Fibroblast of lung (primary cell): ENCODE measurements at places on chromosomes 13 and 19.

GRCh38 chr13:92769046-92769445, 457.6 kb upstream of the GPC6 start:
- H3K4me1 ChIP-seq: no peaks in the 10 kb centered on the region
- no peak overlapping the region for H3K4me3 ChIP-seq
- H3K27ac ChIP-seq: no peak overlapping the region

DNA sequence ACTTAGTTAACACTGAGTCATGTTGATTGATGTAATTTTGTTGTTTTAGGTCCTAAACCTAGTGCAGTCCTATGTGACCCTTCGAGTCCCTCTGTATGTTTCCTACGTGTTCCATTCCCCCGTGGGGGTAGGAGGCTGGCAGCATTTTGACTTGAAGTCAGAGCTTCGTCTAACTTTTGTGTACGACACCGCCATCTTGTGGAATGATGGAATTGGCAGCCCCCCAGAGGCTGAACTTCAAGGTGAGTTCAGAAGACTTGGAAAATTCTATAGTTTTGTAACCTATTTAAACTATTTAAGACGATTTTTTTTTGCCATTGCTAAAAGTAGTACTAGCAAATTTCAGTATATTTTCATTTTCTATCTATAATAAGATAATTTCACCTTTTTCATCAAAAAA, 117.9 kb downstream of the STOML3 start:
- peak; percentile 46 for DNase-seq
- H3K27ac ChIP-seq: no peak overlapping the region
- no peaks in the 10 kb centered on the region for H3K4me1 ChIP-seq
- H3K4me3 ChIP-seq: no peak overlapping the region
- H3K36me3 ChIP-seq: no peaks in the 10 kb centered on the region
- H3K27me3 ChIP-seq: no peaks in the 10 kb centered on the region

GRCh38 chr19:14615623-14616022, 32.7 kb downstream of the CLEC17A start:
- no peaks in the 10 kb centered on the region for H3K36me3 ChIP-seq
- no peak overlapping the region for H3K4me3 ChIP-seq
- H3K4me1 ChIP-seq: no peaks in the 10 kb centered on the region
- DNase-seq: no peak

DNA sequence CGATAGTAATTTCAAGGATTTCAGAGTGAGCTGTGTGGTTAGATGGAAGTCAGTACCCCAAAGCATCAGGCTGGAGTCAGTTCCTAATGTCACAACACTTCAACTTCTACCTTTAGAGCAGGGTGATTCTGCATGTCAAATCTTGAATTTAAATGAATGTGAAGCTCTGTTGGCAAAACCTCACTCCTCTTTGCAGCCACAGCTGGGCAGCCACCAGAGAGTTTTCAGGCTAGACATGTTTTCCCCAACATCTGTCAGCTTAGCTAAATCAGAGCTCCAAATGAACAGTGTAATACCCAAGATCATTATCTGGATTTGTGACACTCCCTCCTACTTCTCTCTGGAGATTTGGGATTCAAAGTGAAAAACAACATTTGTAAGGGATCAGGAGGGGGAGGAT, 33.7 kb upstream of the OLFM4 start:
- no peak for DNase-seq
- no peaks in the 10 kb centered on the region for H3K36me3 ChIP-seq
- H3K27ac ChIP-seq: no peak overlapping the region
- H3K27me3 ChIP-seq: no peaks in the 10 kb centered on the region
- H3K4me3 ChIP-seq: no peak overlapping the region
- no peaks in the 10 kb centered on the region for H3K4me1 ChIP-seq

DNA sequence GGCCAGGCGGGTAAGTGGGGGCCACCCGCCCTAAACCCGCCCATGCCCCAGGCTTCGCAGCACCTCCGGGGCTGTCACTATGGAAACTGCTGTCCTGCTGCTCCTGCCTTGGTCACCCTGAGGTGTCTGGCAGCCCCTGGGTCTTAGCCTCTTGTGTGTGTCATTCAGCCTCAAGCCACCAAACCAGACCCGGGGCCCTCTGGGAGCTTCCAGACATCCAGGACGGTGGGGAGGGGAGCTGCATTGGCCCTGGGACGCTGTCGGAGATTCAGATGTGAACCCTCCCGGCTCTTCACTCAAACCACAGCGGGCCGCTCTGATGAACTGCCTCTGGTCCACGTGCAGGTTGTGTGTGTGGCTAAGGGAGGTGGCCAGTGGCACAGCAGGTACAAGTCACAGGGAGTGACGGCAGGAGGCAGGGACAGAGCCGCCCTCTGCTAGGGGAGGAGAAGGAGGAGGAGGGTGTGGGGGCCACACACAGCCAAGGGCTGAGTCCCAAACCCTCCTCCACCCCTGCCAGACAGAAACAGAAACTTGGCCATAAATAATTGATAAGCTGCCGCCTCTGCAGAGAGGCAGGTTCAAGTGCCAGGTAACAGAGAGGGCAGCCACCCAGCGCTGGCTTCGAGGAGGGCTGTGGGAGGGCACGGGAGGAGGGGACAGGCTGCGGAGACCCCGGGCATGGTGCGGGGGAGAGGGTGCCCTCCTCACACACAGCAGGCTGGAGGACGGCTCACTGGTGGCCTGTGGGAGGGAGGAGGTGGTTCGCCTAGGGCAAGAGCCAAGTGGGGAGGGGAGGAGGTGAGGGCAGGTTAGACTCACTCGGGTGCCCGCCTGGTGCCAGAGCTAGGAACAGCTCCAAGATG, 8.0 kb downstream of the NANOS3 start:
- H3K36me3 ChIP-seq: no peaks in the 10 kb centered on the region
- H3K4me1 ChIP-seq: peaks cover 14% of the 10 kb centered on the region
- DNase-seq: no peak
- H3K27ac ChIP-seq: no peak overlapping the region
- peaks cover 2% of the 10 kb centered on the region for H3K27me3 ChIP-seq
- no peak overlapping the region for H3K4me3 ChIP-seq

DNA sequence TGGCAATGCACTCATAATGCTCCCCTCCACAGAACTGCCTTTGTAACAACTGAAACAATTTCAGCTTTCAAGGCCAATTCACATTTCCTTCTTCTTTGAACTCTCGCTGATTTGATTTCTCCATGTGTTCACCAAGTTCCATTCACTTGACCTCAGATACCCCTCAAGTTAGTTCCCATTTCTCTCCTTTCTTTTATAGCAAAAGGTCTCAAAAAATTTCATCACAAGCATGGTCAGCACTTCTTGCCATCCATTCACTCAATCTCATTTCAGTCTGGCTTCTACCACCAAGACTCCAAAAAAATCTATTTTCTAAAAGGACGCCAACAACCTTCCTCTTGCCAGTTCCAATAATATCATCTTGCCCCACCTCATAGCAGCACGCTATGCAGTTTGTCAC, 135.7 kb downstream of the DIAPH3 start:
- no peaks in the 10 kb centered on the region for H3K36me3 ChIP-seq
- no peak for DNase-seq
- H3K4me1 ChIP-seq: no peaks in the 10 kb centered on the region
